ENCODE measurements at places on chromosomes 12 and 14. TPM values are rescaled to one million over a fixed set of nuclear protein-coding genes. Genes with fewer than 3 reads are reported as not detected.

SP7 gene
- not detected for polyA plus RNA-seq

SYT10 gene
- polyA plus RNA-seq, result not detected

CCDC177 gene
- polyA plus RNA-seq, result not detected

JPH4 gene
- 0.03 TPM for polyA plus RNA-seq

LRIG3 gene
- 30.9 TPM for polyA plus RNA-seq

CD4 gene
- polyA plus RNA-seq, result not detected

RPGRIP1 gene
- polyA plus RNA-seq, result 0.07 TPM

TMEM260 gene
- polyA plus RNA-seq, result 8.8 TPM

KRT2 gene
- polyA plus RNA-seq, result 0.69 TPM

ZDHHC22 gene
- polyA plus RNA-seq, result not detected

MORN3 gene
- 0.30 TPM for polyA plus RNA-seq

GMPR2 gene
- 84.6 TPM for polyA plus RNA-seq

TGM1 gene
- 13.5 TPM for polyA plus RNA-seq

CLEC4A gene
- polyA plus RNA-seq, result 0.56 TPM

DPPA3 gene
- polyA plus RNA-seq, result not detected

FOXN4 gene
- polyA plus RNA-seq, result not detected

PAPLN gene
- polyA plus RNA-seq, result 4.7 TPM

PTPRB gene
- polyA plus RNA-seq, result 0.65 TPM

CCDC197 gene
- polyA plus RNA-seq, result not detected

CLEC4C gene
- not detected for polyA plus RNA-seq

Measured in keratinocyte (primary cell).